ENCODE measurements at places on chromosomes 12 and 14.

DNA sequence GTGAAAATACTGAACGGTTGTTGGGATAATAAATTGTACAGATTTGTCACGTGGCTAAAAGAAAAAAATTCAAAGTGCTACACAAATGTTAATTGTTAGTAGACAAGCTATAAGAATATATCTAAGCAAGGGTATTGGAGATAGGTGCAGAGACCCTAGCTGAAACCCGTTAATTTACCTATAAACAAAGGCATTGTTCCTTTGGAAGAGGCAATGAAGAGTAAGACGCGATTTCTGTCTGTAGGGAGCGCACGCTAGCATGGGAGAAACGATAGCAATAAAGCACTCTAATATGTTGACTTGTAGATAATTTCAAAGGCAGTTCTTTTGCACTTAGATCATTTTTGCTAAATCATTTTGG is 565 bp downstream of the CCDC77 start:
- no peak for DNase-seq

- DNase-seq = no peak
Observed at GRCh38 chr12:62207248-62207647, 53.0 kb upstream of the USP15 start.

- DNase-seq = no peak
Observed at GRCh38 chr14:95199298-95199983, 42.1 kb upstream of the DICER1 start.

DNA sequence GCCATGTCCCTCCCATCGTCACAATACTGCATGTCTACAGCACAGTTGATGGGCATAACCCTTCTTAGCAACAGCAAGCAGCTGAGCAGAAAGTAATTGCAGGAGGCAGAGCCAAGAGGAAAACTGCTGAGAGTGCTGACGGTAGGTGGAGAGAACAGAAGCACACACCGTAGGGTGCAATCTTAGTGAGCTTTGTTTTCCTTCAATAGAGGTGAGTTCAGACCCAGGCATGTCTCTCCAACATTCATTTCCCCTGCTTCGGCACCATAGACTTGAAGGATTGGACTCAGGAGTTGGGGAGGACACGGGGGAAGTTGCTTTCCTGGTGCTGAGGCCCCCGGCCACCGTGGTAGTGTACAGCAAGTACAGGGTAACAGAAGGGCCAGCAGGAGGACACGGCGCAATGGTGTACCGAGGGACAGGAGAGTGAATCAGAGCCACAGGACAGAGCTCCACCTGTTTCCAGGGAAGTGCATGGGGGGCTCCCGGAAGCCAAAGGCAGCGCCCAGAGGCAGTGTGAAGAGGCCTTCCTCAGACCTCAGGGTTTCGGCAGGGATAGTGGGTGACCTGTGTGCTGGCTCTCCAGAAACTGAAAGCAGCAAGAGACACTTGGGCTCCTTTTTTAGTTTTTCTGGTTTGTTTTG is 36.3 kb upstream of the SINHCAF start:
- DNase-seq = peak; percentile 2

DNA sequence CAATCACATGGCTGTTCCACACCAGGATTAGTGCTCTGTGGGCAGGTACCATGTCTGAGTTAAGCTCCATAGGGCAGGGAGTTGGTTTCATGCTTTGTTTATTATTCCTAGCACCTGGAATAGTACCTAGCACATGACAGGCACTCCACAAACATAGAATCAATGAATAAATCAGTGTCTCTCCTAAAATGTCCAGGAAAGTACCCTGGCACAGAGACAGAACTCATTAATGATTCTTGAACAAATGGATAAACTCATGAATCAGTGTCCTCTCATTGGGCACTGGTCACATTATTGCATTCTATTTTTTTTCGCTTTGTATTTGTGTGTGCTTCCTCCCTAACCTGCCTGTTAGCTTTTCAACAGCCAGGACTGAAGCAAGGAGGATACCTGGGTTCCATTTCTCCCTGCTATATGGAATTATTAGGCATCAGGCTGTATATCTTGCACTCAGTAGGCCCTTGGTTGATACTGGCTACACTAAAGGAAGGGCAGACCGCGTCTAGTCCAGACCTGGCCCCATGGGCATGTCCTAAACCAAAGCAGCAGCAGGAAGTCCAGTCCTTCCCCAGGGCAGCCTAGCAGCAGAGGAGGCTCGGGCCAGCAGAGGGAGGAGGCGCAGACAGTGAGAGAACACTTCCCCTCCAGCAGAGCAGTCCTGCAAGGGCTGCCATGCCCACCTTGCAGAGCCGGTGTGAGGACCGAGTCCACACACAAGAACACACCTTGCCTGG is 18.4 kb downstream of the HDAC7 start:
- DNase-seq = no peak

GRCh38 chr12:30439201-30439600 is 256.5 kb downstream of the IPO8 start:
- DNase-seq = no peak

GRCh38 chr14:68191567-68192321 is 372.2 kb downstream of the RAD51B start:
- no peak for DNase-seq

All from stimulated activated CD4-positive, alpha-beta T cell treated with anti-CD3 and anti-CD28 coated beads, Interleukin-1b, Interleukin-23, amount 100 ng/mL, for 48 hours (primary cell).